ENCODE measurements at places on chromosomes 11 and 22.

DNA sequence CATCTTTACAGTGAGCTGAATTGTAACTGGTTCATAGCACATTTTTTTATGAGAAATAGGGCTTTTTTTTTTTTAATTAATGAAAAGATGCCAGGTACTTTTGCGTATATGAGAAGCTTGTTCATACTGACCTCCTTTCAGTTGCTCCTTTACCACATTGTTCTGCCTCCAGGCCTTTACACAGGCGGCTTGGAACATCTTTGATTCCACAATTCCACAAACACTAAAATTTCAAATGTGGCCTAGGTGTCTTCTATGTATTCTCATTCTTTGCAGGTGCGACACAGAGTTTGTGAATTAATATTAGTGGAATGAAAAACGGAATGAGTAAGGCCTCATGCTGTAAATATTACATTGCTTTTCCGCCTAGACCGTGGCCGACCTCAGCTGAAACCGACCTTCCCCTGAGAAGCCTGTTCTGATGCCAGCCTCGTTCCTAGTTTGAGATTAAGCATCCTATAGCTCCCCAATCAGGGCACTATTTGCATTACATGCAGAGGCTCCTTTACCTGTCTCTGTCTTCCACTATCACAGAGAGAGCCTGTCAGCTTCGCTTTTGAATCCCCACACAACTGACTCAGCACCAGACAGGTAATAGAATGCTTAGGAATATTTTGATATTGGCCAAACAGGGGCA lies 125.8 kb downstream of the LDLRAD3 start:
- DNase-seq, result no peak

DNA sequence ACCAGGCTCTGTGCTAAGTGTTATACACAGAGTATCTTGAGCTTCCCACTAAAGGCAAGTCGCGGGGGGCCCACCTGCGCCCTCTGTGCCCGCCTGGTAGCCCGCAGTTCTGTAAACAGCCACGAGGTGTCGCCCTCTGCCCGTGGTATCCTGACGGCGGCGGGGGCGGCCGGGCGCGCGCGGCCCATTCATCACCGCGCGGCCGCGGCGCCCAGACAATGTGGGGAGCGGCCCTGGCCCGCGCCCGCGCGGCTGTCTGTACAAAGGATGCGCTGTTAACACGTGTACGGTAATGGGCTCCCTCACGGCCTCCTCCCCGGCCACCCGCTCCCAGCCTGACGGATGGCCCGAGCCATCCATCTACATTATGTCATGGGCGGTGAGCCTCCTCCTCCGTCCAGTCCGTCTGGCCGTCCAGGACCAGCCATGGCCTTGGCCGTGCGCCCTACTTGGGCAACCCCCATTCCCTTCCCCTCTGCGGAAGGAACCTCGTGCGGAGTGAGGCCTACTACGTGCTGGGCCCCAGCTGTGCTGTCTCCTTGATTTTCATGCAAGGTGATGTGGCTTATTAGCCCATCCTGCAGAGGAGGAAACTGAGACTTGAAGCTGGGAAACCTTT lies 99.4 kb downstream of the MIAT start:
- DNase-seq, result no peak

GRCh38 chr11:44464741-44465140 lies 100.7 kb upstream of the CD82 start:
- no peak for DNase-seq

DNA sequence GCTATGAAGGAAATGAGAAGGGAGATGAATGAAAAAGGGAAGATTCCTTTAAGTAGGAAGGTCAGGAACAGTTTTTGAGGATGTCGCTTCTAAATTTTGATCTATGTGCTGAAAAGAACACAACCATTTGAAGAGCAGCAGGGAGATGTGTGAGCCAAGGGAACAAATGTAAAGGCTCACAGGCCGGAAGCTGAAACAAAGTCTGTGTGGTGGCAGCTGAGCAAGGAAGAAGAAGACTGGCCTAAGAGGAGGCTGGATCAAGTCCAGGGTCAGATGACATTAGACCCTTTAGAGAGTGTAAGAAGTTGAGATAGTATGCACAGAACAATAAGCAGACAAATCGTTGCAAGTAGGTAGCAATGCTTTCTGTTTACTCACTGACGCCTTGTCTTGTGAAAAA lies 1631.4 kb upstream of the TENM4 start:
- no peak for DNase-seq

DNA sequence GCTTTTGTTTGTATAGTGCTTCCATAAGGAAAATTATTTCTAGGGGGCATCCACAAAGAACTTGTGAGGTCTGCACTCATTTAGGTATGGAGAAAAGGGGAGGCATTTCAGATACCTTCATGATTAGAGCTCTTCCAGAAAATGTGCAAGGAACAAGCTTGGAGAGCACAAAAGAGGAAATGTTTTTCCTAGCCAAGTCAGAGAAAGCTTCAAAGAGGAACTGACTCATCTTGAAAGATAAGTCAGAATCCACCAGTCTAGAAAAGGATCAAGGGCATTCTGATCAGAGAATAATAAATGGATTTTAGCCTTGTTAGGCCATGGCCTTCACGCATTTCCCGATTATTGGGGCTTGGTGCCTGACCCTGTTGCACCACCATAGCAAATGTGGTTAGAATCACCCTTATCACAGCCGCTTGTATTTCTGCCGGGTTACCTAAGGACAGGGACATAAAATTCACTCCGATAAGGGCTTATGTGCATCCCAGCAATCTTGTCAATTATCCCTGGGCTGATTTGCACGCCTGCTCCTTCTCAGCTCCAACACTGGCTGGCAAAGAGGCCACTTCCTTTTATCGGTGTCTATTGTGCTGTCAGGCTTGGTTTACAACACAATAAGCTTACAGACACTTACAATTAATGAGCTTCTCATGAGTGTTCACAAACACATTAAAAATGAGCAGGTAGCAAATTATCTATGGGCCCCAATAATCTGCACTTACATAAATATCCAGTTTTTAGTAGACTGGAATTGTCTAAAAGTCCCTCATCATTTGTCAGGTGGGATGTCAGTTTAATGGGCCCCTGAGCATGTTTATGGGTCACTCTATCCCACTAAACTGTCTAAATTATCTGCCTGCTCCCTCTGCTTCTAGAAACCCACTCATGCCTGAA lies 613.5 kb downstream of the SOX6 start:
- DNase-seq, result no peak

DNA sequence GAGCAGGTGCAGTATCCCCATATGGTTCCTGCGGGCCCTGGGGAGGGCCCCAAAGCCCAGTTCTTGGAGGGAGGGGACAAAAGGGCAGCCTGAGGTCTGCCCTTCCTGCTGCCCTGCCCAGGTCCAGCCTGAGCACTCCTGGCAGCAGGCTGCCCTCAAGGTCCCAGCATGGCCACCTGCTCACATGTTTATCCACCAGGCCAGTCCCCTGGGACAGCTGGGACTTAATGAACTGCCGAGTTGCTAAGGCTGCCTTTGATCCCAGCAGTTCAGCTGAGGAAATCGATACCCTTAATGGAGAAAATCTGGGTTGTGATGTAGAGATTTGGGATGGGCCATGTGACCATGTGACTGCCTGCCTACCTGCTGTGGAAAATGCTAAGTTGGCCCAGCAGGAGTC lies 146.2 kb downstream of the TRIM29 start:
- no peak for DNase-seq

DNA sequence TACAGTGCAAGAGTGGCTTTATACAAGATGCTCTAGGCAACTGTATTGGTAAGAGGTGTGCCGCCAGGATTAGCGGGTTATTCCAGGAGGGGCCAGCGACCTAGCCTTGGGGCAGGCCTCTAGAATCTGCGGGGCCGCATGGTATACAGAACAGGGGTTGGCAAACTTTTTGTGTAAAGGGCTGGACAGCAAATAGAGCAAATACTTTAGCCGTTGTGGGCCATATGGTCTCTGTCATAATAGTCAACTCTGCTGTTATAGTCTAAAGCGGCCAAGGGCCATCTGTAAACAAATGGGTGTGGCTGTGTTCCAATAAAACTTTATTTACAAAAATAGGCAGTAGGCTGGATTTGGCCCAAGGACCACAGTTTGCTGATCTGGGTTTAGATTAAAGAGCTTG lies 32.6 kb downstream of the FBLN1 start:
- DNase-seq, result no peak

GRCh38 chr22:37633625-37634416 lies 5.6 kb upstream of the SH3BP1 start:
- DNase-seq, result peak; percentile 56

GRCh38 chr11:64409707-64410403 lies 50.9 kb downstream of the RPS6KA4 start:
- no peak for DNase-seq

GRCh38 chr11:119798656-119799055 lies 69.7 kb upstream of the NECTIN1 start:
- no peak for DNase-seq

GRCh38 chr11:2860636-2861035 lies 24.9 kb downstream of the CDKN1C start:
- DNase-seq, result no peak

DNA sequence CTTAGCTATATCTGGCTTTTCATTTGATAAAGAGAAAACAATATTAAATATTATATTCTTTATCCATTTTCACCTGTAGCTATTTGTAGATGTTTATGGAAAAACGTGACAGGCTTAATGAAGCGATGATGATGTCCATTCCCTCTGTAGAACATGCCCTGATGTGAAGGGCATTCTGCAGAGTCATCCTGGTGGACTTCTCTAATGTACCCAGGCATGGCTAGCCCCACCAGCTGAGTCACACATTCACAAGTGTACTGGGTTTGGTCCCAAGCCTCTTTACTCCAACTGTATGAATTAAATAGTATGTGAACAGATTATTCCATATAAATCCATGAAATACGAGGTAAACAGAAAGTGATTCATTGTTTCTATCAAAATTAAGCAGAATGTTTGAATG lies 139.3 kb downstream of the CADM1 start:
- no peak for DNase-seq

GRCh38 chr11:125995313-125995712 lies 49.5 kb downstream of the VSIG10L2 start:
- no peak for DNase-seq

- no peak for DNase-seq
These were observed 88.8 kb upstream of the API5 start for GRCh38 chr11:43223026-43223425.
